ENCODE measurements at places on chromosomes 16 and 17. TPM values are rescaled to one million over a fixed set of nuclear protein-coding genes. Genes with fewer than 3 reads are reported as not detected.

The KRT28 gene
- not detected for total RNA-seq

The MMP2 gene
- total RNA-seq = 490 TPM

The SGCA gene
- total RNA-seq = 0.87 TPM

The KRT25 gene
- not detected for total RNA-seq

The POLR3E gene
- 29.0 TPM for total RNA-seq

The TBC1D3E gene
- not detected for total RNA-seq

The GPATCH8 gene
- total RNA-seq = 24.8 TPM

The KRT31 gene
- total RNA-seq = not detected
